ENCODE measurements at places on chromosomes 5 and 9.

DNA sequence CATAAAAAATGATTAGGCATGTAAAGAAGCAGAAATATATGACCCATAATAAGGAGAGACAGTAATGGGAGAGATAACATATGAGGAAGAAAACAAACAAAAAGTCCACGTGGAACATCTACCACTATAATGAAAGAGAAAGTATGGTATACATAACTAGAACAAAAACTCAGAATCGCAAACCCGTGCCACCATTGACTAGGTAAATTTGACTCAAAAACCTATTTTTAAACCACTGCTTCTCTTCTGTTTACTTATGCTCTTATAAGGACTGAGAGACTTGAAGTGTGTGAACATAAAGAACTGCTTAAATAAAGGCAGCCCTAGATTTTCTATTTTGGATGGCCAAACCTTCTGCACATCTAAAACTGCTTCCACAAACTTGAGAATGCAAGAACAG lies 330.7 kb downstream of the CAAP1 start:
- DNase-seq = no peak

- no peak for DNase-seq
These were observed 49.8 kb downstream of the FSTL4 start for GRCh38 chr5:133562554-133562953.

DNA sequence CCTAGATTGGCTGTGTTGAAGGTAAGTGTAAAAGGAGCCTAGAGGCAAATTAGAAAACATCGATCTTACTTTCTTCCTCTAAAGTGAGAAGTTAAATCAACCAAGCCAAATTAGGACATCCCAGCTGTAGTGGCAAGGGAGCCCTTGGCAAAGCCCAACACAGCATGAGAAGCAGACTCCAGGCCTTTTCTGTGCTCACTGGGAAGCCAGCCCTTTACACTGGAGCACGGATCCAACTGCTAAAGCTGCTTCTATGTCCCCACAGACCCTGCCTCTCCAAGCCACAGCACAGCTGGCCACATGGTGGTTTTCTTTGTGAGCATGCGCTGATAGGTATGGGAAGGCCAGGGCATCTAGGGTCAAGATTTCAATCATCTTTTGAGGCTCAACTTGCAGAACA lies 94.1 kb downstream of the APBA1 start:
- DNase-seq = no peak

DNA sequence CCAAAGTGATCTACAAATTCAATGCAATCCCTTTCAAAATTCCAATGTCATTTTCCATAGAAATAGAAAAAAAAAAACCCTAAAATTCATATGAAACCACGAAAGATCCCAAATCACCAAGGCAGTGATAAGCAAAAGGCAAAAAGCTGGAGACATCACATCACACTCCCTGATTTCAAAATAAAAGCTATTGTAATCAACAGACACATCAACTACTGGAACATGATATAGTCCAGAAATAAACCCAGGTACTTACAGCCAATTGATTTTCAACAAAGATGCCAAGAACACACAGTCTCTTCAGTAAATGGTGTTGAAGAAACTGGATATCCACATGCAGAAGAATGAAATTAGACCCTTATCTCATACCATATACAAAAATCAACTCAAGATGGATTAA lies 224.0 kb downstream of the WDR70 start:
- DNase-seq = no peak

GRCh38 chr9:26260238-26260637 lies 582.0 kb upstream of the TUSC1 start:
- no peak for DNase-seq

DNA sequence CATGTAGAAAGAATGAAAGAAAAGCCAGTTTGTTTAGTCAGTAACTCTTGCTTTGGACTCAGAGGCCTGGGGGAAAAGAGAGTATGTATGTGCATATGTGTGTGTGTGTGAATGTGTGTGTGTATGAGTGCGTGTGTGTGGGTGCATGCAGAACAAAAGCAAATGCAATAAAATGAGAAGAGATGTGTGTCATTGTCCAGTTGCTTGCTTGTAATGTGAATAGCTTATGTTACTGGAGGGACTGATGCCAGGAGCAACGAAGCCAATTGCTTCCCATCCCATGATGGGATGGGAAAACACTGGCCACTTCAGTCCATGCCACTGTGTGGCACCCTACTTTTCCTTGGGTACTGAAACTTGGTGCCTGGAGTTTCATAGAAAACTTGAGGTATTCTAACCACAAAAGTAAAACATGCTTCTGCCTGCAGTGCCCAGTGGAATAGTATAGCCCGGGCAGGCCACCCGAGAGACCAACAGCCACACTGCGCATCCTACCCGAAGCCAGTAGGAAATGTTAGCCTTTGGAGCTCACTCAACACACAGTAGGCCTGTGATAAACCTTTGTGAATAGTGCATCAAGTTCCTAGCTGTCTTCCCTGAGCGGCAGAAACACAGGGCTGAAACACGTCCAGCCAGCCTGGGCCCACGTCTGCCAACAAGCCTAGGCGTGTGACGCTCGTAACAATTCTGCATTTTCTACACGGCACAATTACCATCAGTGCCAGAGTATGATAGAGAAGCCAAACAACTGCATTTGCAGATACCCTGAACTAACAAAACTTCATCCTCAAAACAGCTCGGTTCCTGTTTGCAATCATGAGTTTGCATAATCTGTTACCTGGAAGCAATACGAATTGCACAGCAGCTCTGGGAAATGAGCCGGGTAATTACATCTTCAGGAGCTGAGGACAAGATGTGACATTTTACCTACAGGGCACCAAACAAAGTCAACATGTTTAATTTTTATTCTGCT lies 198.1 kb downstream of the SYK start:
- DNase-seq = no peak

- DNase-seq = no peak
These were observed 82.4 kb upstream of the TAS2R1 start for GRCh38 chr5:9712506-9712905.

DNA sequence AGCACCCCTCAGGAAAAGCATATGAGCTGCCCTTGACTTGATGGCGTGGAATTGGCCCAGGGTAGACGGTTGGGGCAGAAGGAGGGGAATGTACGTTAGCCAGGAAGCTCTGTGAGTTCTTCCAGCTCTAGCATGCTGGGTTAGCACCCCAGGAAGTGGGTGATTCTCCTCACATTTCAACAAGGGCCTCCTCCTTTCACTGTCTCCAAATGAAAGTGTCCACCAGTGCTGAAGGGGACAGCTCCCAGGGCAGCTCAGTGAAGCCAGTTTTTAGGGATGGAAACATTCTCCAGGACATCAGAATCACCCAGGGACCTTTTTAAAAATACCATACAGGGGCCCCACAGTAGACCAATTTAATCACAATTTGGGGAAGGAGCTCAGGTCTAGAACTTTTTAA lies 17.2 kb upstream of the AFAP1L1 start:
- no peak for DNase-seq

DNA sequence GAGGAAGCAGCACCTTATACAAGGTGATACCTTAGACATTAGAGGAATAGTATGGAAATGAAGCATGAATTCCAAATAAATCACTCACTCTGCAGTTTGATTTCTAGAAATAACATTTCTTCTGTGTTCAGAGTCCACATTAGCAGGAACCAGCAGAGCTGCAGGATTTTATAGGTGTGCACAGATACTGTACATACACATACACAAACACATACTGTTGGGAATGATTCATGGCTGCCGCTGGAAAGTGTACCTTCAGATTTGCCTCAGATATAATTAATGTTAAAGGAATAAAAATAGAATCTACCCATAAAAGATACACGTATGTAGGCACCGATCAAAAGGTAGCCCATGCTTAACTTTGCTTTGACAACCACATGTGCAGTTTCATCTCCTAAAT lies 578.1 kb downstream of the CSNK1G3 start:
- no peak for DNase-seq

DNA sequence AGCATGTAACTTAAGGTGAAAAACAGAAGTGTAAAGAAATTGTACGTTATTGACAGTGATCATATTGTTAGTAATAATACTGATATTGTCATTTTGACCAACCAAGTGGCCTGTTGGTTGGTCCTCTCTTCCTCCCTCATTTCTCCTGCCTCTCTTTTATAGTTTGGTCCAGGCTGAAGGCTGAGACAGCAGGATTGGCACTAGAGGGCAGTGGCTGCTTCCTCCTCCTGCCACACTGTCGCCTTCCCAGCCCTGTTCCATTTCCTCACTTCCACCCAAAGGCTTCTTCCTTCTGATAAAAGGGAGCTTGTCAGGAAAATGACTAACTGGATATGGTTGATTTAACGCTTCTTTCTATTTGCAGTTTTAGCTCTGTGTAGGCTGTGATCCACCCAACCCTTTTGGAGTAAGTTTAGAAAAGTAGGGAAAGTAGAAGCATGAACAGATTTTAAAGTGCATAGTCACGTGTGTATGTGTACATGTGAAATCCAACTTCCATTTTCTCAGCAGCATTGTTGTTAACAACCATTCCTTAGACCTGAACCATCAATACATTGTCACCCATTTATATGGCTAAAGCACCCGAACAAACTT lies 35.6 kb downstream of the PTCD2 start:
- DNase-seq = no peak

- DNase-seq = no peak
These were observed 139.3 kb upstream of the SLIT3 start for GRCh38 chr5:169440107-169440705.

- no peak for DNase-seq
These were observed 22.8 kb upstream of the DTWD2 start for GRCh38 chr5:119011186-119011585.

- no peak for DNase-seq
These were observed 418.0 kb downstream of the PLK2 start for GRCh38 chr5:58041884-58042283.

GRCh38 chr9:133351526-133351907 lies 3.5 kb downstream of the RPL7A start:
- DNase-seq = no peak

GRCh38 chr9:76379494-76379893 lies 14.7 kb downstream of the RFK start:
- DNase-seq = no peak

GRCh38 chr9:134707731-134708671 lies 66.4 kb downstream of the COL5A1 start:
- no peak for DNase-seq

- DNase-seq = no peak
These were observed 15.1 kb downstream of the PLK2 start for GRCh38 chr5:58444805-58445204.

DNA sequence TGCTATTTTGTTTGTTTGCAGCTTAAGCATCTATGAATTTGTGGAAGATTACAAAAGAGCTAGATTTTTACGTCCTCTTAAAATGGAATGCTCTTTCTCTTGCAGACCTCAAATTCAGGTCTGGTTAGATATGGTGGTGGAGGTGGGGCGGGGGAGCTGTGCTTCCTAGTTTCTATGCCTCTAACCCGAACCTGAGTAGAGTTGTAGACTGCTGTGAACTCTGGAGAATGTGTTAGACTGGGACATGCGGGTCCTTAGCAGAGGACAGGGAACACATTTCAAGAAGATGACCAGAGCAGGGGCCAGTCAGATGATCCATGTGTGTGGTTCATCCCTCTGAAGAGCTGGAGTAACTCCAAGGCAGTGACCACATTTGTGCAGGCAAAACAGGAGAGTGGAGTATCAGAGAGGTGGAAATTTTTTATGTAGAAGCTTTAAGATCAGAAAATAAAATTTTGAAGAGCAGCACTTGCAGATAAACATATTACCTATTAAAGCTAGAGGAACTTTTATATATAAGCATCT lies 154.9 kb downstream of the FAM174A start:
- no peak for DNase-seq

DNA sequence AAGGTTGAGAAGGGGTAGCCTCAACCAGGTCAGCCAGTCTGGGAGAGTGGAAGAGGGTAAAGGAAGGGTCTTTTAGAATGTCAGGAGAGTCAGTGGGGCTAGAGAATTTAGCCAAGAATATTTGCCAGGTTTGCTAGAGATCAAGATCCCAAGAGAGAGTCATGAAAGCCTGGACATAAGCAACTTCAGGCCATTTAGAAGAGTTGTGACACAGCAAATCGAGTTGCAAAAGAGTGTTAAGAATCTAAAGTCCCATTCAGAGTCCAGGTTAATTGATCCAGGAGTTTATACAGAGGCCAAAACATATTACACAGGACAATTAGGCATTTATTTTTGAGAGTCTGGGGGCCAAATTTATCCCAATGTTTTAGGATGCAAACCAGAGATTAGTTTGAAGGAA lies 1260.1 kb upstream of the ACO1 start:
- DNase-seq = no peak

DNA sequence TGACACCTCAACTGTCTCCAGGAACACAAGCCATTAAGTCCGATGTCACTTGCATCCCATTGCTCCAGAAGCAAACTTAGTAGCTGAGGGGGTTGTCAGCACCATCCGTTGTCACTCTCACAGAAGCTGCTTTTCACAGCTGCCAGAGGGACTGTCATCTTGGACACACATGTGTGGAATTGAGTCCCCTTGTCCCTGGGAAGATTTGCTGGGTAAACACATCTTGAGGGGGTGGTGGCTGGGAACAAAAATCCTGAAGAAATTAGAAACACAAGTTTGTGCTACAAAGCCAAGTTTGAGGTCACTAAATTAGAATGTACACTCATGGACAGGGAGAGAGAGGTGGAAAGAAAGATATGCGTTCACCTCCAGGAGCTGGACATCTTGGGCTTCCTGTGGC lies 55.2 kb upstream of the ADRA1B start:
- DNase-seq = no peak

DNA sequence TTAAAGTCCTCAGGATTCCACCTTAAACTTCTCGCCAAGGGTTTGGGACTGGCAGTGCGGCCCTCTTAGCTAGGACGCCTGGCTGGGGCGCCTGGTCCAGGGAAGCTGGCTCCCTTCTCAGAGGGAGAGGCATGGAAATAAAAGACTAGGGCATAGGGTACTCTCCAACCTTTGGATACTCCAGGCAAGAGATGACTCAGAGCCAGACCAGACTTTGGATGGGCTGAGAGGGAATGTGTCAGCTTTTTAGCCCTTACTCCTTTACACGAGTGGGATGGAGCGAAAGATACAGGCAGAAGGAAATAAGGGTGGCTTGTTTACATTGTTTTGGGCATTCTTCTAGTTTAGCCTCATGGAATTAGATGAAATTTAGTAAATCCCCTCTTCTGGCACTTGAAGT lies 48.2 kb downstream of the IL31RA start:
- no peak for DNase-seq
